ENCODE measurements at places on chromosomes 6 and 20. TPM values are rescaled to one million over a fixed set of nuclear protein-coding genes. Genes with fewer than 3 reads are reported as not detected.

Gene BTNL2
- total RNA-seq = not detected

Gene PI3
- total RNA-seq = 1.8 TPM

Gene CNKSR3
- total RNA-seq = 22.2 TPM

Gene CTCFL
- total RNA-seq = 0.27 TPM

Gene MRAP2
- 10.3 TPM for total RNA-seq

Gene L3MBTL1
- total RNA-seq = 23.0 TPM

Gene PDE10A
- 14.1 TPM for total RNA-seq

Gene MUC22
- not detected for total RNA-seq

Gene SEL1L2
- total RNA-seq = not detected

Gene TUBB1
- total RNA-seq = 1.0 TPM

Gene TMEM74B
- 7.1 TPM for total RNA-seq

Gene FIG4
- total RNA-seq = 22.4 TPM

Gene PPIL6
- total RNA-seq = 7.1 TPM

Gene TCF15
- 2.1 TPM for total RNA-seq

Gene ZBTB24
- total RNA-seq = 9.9 TPM

Gene TFAP2B
- not detected for total RNA-seq
